ENCODE measurements at places on chromosomes 1 and 21.

GRCh38 chr1:229385853-229386456, 43.1 kb upstream of the CCSAP start:
- no peak for DNase-seq

DNA sequence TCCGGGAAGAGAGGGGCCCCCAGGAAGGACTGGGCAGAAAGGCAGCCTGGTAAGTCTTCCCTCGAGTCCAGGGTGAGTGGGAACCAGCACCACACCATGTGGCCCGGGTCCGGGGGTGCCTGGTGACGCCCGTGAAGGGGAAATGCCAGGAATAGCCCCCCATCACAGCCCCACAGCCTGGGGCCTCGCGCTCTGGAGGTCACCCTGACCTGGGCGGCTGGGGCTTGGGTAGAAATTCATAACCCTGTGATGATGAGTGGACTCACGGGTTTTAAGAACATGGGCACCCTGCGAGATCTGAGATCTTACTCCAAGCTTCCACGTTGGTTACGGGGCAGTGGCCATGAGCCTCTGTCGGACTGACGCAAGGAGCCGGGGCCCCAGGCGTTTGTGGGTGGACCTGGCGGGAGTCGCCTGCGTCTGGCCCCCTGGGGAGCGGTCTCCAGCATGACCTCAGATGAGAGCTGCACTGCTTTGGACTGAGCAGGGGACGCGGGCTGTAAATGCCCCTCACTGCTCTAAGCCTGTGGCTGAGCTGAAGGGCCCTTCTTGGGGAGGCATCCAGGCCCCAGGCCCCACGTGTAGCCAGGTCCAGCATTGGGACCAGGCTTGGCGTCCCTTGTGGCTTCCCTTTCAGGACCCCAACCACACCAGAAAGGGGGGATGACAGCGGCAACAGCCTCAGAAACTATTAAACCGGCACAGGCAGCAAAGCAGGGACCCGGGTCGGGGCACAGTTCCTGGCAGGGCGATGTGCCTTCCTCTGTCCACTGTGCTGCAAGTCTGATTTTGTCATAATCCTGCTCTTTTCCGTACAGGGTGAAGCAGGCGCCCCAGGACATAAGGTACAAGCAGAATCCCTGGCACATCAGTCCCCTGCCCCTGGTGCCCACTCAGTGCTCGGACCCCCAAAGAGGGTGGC, 60.0 kb downstream of the SLC19A1 start:
- no peak for DNase-seq

- no peak for DNase-seq
Measured at GRCh38 chr1:203057911-203058675, 27.7 kb downstream of the MYOG start.

DNA sequence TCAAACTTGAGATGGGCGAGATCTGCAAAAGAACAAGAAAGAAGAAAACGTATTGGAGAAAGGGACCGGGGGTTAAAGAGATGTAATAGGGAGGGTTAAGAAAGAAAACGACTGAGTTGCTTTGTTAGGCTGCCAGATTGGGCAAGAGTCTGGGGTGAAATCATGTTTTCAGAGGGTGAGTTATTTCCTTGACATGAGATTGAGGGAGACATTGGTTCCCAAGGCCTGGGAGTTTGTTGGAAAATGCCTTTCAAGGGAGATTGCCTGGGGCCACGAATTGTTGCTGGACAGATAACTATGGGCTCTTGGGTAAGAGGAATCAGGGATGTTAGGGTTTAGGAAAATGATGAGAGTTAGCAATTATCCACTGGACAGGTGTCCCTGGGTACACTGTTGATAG, 776 bp upstream of the CADM3 start:
- no peak for DNase-seq

- no peak for DNase-seq
Measured at GRCh38 chr1:221632072-221632471, 109.8 kb downstream of the DUSP10 start.

DNA sequence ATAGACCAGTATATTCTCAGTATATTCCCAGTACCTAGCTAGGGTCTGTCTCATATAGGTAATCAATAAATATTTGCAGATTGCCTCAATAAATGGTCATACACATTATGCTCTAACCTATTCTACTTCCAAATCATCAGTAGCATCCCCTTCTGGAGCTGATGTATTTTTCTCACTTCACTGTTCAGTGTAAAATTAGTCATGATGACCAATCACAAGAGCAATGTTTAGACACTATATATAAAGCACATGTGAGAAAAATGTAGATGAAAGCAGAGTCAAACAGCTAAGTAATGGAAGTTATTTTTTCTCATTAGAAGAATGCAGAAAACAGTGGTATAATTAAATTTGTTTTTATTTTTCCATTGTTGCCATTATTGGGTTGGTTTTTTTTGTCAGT, 34.7 kb downstream of the EPRS1 start:
- no peak for DNase-seq

GRCh38 chr1:70633004-70633403, 221.9 kb downstream of the CTH start:
- DNase-seq, result no peak

DNA sequence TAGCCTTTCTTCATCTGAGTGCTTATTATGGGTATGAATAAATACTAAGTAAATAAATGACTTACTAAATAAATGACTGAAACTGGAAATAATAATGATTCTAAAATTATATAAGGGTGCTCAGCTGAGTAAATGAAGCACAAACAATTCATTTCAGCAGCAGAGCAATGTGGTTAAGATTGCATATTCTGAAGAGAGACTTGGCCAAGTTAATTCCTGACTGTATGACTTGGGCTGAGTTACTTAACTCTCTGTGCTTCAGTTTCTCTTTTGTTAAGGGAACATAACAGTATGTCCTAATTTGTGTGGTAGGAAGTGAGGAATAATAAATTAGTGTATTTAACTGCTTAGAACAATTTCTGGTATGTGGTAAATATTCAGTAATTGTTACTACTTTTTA, 19.1 kb downstream of the AGL start:
- no peak for DNase-seq

DNA sequence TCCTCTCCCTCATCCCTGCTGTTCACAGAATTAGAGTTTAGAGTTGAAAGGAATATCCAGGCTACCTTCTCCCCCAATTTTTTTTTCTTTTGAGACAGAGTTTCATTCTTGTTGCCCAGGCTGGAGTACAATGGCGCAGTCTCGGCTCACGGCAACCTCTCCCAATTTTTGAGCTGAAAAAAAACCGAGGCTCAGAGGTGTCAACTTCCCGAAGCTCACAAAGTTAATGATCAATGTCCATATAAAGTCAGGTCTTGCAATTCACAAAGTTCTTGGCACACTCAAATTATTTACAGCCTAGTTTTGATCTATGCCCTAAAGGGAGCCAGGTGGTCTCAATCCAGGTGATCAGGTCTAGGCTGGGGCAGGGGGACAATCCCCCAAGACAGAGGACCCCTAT, 797 bp upstream of the LEFTY1 start:
- no peak for DNase-seq

DNA sequence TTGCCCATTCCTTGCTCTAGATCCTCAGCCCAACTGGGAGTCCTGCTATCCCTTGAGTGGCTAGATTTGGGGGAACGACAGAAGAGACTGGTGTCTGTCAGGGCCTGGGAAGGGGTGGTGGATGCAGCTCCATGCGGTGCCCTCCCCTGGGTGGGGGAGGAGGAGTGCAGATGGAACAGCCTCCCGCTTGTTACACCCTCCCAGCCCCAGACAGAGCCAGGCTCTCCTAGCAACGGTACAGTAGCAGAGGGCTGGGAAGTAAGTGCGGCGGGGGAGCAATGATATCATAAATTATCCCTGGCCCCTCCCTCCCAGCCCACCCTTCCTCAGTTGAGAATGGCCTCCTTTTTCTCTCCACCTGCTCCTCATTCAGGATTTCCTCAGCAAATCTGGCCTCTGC, 37.2 kb downstream of the RHBG start:
- no peak for DNase-seq

DNA sequence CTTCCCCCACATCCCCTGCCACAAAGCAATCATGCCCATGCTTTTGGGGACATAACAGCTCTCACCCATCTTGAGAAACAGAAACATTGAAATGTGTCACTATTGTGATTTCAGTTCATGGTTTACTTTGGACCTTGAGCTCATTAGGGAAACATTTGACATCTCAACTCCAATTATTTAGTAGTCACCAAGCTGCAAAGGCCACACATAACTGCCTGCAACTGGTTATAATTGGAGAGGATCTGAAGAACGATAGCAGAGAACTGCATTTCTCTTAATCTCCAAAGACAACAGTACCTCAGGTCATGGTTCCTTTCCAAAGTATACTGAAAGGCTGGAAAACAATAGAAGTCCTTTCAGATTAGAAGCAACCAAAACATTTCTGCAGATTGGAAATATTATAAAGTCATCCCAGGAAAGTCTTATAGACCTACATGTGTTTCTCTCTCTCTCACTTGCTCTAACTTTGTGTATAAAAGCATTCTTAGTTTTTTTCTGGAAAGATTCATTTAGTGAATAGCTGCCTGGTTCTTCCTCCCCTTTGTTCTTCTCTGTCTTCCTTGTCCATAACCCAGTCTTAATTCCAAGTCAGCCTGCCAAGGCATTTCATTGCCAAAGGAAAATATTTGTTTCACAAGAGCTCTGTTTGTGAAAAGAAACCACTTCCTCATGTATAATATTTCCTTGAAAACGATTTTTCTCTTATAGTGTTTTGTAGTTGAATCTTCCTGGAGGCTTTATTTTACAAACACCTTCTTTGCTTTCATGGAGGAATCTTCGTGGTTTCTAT, 426.8 kb downstream of the ADGRL2 start:
- no peak for DNase-seq

GRCh38 chr1:110476028-110476765, 25.2 kb downstream of the PROK1 start:
- no peak for DNase-seq

GRCh38 chr21:43004926-43005325, 30.6 kb downstream of the PKNOX1 start:
- no peak for DNase-seq

- DNase-seq, result no peak
Measured at GRCh38 chr21:38930853-38931252, 125.1 kb downstream of the ETS2 start.

DNA sequence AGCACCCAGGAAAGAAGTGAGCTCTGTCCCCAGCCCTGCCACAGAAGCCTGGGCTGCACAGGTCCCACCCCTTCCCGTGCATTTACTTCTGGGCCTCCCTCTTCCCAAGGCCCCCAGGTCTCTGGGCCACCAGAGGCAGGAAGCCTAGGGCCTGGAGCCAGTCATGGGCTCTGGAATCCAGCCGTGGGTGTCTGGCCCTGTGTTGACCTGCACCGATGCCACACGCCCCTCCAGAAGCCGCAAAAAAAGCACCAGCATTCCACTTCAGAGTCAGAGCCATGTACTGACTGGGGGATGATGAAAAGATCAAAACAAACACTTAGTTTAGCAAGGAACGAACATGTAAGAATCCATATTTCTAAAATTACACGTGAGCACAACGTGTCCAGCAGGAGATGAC, 141.7 kb downstream of the NPHP4 start:
- no peak for DNase-seq

GRCh38 chr1:18315449-18315848, 165.3 kb upstream of the KLHDC7A start:
- no peak for DNase-seq

GRCh38 chr21:15620892-15621291, 108.9 kb upstream of the USP25 start:
- DNase-seq, result no peak

- DNase-seq, result no peak
Measured at GRCh38 chr1:217506878-217507277, 124.0 kb downstream of the GPATCH2 start.

GRCh38 chr1:82628887-82629286, 828.2 kb downstream of the ADGRL2 start:
- no peak for DNase-seq
